ENCODE measurements at places on chromosomes 13 and 19.

- DNase-seq = no peak
Measured at GRCh38 chr19:31723101-31723500, 373.9 kb upstream of the TSHZ3 start.

DNA sequence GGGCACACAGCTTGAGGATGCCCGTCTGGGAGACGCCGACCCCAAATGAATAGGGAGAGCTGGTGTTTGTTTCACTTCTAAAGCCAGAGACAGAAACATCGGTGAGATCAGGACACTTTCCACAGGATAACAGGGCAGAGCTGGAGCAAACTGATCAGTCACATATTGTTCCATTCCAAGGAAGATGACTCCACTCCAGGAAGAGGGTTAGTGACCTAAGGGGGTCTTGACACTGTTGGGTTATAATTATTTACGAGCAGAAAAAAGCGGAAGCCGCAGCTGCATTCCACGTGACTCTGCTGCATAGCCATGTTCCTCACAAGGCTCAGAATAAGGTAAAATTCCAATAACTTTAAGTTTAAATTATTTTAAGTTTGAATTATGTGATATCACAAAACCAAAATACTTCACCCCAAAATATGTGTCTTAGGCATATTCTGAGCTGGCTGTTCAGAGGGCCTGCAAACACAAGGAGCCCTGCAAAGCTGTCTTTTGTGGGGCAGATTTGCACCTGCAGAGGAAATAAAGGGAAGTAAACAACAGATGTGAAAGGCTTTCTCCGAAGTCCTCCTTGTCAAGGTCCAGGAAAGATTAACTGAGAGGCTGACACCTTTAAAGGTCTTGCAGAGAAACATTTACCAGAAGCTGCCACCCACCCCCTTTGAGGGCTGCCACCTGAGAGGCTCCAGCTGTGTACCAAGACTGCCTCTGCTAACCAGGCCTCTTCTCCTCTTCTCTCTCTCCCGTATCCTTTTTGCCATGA is 819.2 kb downstream of the UQCRFS1 start:
- no peak for DNase-seq

- no peak for DNase-seq
Measured at GRCh38 chr19:18097993-18098890, 664 bp downstream of the MAST3 start.

- no peak for DNase-seq
Measured at GRCh38 chr13:101264931-101265330, 151.4 kb downstream of the NALCN start.

GRCh38 chr19:7295912-7296536 is 1.8 kb upstream of the INSR start:
- no peak for DNase-seq

DNA sequence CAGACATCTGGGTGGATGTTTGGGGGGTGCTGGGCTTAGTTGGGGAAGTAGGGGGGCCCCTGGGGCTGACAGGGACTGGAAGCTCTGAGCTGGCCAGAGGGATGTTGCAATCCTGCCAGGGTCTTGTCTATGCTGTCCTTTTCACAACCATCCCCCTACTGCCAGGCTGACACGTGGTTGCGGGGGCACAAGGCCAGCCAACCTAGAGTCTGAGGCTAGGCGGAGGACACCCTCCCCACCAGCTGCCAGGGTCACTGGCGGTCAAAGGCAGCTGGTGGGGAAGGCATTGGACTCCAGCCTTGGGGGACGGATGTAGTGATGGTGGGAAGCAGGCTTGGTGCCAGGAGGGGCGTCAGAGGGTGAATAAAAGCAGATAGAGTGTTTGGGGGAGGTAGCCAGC is 1.6 kb upstream of the APOC1 start:
- DNase-seq = no peak

- no peak for DNase-seq
Measured at GRCh38 chr13:85772367-85772766, 26.9 kb downstream of the SLITRK6 start.

GRCh38 chr19:50858886-50859285 is 4.2 kb downstream of the KLK3 start:
- no peak for DNase-seq

GRCh38 chr19:36140304-36141038 is 605 bp downstream of the CAPNS1 start:
- DNase-seq = peak; percentile 15

DNA sequence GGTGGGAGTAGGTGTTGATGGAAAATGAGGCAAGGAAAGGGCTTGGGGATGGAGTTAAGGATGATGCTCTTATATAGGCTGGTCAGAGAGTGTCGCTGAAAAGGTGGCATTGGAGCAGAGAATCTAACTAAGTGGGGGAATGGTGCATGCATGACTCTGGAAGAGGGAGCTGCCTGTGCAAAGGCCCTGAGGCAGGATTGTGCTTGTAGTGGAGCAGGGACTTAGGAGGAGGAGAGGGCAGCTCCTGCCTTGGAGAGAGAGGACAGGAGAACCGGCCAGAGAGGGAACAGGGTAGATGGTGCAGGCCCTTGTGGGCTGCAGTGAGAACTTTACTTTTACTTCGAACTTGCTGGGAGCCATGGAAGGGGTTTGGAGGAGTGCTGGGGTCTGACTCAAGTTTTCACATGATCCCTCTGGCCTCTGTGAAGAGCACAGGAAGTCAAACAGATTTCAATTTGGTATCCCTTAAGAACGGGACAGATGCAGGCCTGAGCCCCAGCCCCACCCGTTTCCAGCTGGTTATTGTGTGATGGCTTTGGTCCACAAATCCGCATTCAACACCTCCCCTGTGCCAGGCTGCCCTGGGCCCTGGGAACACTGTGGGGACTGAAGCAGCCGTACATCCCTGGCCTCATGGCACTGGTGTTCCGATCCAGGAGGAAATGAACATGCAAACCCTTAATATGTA is 7.0 kb downstream of the AP2A1 start:
- no peak for DNase-seq

DNA sequence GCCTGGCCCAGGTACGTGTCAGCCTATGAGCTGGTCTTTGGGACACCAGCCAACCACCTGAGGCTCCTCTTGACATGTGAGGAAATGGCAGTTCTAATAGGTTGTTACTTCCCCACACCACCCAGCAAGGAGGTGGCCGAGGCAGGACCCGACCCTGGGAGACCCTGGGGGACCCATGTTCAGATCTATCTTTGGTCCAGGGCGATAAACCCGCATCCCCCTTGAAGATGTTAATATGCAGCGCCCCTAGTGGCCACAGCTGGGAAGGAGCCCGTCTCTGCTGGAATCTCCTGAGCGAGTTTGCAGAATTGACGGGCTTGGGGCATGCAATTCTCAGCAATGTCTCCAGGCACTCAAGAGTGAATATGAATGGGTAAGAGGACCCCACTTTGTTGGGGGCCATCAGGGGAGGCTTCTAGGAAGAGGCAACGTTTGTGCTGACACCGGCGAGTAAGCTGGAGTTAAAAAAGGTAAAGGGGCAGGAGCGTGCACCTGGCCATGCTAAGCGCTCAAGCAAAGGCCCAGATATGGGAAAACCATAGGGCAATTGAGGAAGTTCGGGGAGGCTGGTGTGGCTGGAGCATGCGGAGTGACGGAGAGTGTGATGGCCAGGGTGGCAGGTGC is 1.5 kb upstream of the MYO1F start:
- DNase-seq = peak; percentile 60

- no peak for DNase-seq
Measured at GRCh38 chr13:110507678-110508381, 53.7 kb downstream of the RAB20 start.

DNA sequence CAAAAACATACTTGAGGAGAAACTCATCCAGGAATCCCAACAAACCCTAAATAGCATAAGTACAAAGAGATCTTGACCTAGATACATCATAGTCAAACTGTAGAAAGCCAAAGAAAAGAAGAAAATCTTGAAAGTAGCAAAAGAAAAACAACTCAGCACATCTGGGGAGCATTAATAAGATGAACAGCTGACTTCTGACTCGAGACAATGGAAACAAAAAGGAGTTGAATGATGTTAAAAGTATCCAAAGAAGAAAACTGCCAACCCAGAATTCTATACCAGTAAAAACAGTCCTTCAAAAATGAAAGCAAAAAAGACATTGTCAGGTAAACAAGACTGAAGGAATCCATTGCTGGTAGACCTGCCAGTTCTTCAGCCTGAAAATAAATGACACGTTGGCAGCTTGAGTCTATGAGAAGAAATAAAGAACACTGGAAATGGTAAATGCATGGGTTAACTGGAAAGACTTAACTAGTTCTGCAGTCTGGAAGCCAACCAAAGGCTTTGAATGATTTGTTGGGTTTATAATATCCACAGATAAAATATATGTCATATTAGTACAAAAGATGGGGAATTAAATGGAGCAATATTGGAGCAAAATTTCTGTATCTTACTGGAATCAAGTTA is 46.8 kb downstream of the TSSK6 start:
- no peak for DNase-seq

GRCh38 chr13:35672611-35673010 is 196.1 kb upstream of the MAB21L1 start:
- DNase-seq = no peak

GRCh38 chr13:60881507-60881906 is 484.5 kb downstream of the TDRD3 start:
- no peak for DNase-seq

- no peak for DNase-seq
Measured at GRCh38 chr19:1219786-1220476, 14.4 kb downstream of the STK11 start.

- no peak for DNase-seq
Measured at GRCh38 chr13:45921162-45921736, 69.7 kb upstream of the SIAH3 start.

- DNase-seq = no peak
Measured at GRCh38 chr19:49862391-49863253, 4.8 kb downstream of the PNKP start.

DNA sequence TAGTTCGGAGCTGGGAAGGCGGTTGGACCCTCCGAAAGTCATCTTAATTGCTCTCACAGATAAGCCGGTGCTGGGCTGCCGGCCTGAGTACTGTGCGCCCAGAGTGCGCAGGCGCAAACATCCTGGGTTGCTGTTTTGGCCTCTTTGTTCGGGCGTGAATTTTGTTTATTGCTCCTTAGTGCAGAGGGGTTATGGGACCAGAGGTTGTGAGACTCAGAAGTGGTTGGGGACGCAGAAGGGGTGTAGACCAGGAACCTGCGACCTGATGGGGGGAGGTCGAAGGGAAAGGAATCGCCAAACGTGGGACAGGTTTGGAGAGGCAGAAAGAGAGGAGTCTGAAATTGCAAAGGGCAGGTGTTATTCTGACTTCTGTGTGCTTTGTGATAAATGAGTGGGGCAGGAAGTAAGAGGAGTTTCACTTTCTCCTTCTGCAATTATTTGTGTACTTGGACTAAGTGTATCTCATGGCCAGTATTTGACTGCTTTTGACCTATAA is 607 bp upstream of the ZNF566 start:
- no peak for DNase-seq

DNA sequence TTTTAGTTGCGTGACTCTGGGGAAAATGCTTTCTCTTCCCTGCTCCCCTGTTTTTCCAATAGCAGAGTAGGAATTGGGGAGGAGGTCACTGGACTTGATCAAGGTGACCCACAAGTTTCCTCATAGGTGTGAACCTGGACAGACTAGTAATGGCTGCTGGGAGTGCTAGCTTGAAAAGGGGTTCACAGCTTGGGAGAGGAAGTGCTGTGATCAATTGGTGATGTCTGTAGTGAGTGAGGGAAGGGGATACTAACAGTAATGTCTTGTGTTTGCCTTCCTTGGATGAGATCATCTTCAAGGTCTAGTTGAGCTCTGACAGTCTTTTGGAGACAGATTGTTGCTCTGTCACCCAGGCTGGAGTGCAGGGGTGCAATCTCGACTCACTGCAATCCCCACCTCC is 1.7 kb downstream of the BCL2L12 start:
- no peak for DNase-seq

GRCh38 chr13:32829269-32829668 is 187.0 kb upstream of the KL start:
- DNase-seq = no peak

DNA sequence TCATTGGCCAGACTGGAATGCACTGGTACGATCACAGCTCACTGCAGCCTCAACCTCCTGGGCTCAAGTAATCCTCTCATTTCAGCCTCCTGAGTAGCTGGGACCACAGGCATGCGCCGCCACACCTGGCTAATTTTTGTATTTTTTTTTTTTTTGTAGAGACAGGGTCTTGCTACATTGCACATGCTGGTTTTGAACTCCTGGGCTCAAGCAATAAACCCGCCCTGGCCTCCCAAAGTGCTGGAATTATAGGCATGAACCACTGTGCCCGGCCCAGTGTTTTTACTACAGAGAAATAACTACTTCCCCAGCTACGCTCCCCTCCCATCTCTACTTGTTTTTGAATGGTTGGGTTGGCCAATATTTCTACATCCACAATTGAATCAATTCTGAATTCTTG is 122.5 kb downstream of the RGCC start:
- DNase-seq = no peak

- DNase-seq = no peak
Measured at GRCh38 chr13:43203781-43204180, 180.4 kb downstream of the DNAJC15 start.

- DNase-seq = no peak
Measured at GRCh38 chr13:79456656-79457365, 24.1 kb upstream of the NDFIP2 start.

DNA sequence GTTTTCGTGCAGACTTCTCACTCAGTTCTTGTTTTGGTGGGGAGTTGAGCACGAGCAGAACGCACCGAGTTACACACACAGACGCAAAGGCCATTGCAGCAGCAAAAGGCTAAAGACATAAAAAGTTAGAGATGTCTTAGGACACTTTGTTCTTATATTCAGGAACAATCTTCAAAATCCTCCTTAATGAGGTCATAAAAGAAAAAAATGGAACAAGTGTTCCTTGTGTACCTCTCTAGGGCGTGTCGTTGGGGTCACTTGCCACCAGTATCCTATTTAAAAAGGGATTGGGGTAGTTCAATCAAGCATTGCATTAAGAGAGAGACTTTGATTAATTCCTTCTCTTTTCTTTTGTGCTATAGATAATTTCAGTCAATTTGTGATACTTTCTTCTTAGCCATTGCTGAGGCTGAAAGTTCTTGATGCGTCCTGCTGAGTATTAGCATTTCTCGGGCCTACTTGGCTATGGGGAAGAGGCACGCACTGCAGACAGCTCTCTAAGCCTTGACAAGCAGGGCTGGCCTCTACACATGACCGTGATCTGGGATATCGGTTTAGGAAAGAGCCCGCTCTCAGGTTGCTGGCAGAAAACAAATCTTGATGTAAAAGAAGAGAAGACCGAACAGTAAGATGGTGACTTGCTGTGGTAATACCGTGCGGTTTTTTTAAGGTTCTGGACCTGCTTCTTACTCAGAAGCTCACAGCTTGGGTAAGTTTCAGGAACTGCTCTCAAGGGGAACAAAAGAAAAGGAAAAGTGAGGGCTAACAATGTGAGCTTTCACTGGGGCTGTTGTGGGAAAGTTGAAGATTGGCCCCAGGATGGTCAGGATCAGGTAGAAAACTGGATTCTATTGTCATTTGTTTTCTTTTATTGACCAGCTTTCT is 223.6 kb downstream of the TM9SF2 start:
- no peak for DNase-seq

- DNase-seq = no peak
Measured at GRCh38 chr13:46909042-46909441, 12.2 kb upstream of the HTR2A start.

DNA sequence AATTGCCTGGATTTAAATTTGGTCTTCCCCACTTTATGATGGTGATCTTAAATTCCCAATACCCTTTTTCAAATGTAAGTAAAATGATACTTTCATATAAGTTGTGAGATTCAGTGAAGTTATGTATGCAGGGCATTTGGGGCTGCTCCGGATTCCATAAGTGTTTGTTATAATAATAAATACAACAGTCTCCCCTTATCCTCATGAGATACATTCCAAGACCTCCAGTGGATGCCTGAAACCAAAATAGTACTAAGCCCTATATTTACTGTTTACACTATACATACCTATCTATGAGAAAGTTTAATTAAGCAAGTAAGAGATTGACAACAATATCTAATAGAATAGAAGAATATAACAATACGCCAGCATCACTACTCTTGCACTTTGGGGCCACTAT is 2237.8 kb downstream of the PCDH9 start:
- no peak for DNase-seq

Measured in stimulated activated CD8-positive, alpha-beta memory T cell treated with anti-CD3 and anti-CD28 coated beads, Interleukin-12 subunit alpha, Interleukin-12 subunit beta, amount 100 ng/mL, for 4 hours (primary cell).